ENCODE measurements at places on chromosomes 3 and 15.

- DNase-seq = no peak
Observed at GRCh38 chr3:165502707-165503106, 306.5 kb upstream of the SLITRK3 start.

- DNase-seq = no peak
Observed at GRCh38 chr15:49044002-49044401, 2.2 kb downstream of the SECISBP2L start.

- no peak for DNase-seq
Observed at GRCh38 chr15:46343196-46343935, 708.5 kb downstream of the SQOR start.

DNA sequence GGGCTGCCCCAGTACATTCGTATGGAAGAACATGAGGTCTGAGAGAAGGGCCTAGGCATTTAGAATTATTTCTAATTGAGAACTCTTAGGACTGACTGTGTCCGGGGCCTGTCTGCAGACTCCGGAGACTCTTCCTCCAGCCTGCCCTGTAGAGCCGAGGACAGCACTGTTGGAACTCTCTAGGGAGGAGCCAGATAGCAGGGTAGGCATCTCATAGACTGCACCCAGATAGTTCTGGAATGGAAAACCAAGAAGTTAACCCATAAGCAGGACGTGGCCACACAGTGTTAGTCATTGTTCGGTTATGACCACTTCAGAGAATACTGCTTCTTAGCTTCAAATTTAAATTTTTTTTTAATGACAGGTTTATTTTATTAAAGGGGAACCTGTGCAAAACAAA, 59.5 kb downstream of the SNRK start:
- DNase-seq = no peak

DNA sequence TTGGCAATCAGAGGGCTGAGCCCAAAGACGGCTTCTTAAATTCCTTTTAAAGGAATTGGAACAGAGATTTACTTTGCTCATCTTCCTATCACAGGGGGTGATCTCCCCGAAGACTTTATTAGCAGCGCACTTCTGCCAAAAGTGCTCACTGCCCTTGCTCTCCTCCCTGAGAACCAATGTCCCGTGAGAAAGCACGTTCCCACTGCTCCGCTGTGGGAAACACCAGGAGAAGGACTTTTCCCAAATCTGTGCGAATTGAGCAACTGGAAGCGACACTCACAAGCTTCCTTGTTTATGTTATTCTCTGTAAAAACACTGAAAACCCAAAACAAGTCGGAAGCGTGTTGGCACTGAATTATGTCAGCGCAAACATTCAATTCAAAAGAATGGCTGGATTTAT, 670.8 kb upstream of the NR2F2 start:
- no peak for DNase-seq

GRCh38 chr3:112569265-112569664, 7.4 kb downstream of the SLC35A5 start:
- no peak for DNase-seq

DNA sequence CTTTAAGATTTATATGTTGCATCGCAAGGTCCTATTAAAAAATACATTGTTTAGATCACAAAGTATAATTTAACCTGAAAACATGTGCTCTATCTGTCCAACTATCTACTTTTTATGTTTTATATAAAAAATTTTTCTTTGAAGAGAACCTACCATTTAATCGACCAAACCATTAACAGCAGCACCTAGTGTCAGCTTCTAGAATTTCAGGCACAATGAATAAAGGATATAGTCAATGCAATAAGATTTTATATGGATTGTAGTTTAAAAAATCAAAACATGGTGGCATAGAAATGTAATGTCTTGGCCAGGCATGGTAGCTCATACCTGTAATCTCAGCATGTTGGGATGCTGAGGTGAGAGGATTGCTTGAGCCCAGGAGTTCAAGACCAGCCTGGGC, 313.7 kb downstream of the GAP43 start:
- no peak for DNase-seq

DNA sequence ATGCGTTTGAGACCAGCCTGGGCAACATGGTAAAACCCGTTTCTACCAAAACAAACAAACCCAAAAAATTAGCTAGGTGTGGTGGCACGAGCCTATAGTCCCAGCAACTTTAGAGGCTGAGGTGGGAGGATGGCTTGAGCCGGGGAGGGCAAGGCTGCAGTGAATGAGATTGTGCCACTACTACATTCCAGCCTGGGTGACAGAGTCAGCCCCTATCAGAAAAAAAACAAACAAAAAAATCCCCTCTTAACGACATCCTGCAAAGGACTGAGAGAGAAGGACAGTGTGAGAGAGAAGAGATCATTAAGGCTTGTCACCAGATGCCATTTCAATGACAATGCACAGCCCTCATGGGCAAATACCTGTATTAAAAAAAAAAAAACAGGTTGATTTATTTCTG, 266.7 kb upstream of the ATP10A start:
- no peak for DNase-seq

- no peak for DNase-seq
Observed at GRCh38 chr3:190644766-190645165, 130.9 kb downstream of the IL1RAP start.

- no peak for DNase-seq
Observed at GRCh38 chr3:172038798-172039435, 461 bp upstream of the FNDC3B start.

DNA sequence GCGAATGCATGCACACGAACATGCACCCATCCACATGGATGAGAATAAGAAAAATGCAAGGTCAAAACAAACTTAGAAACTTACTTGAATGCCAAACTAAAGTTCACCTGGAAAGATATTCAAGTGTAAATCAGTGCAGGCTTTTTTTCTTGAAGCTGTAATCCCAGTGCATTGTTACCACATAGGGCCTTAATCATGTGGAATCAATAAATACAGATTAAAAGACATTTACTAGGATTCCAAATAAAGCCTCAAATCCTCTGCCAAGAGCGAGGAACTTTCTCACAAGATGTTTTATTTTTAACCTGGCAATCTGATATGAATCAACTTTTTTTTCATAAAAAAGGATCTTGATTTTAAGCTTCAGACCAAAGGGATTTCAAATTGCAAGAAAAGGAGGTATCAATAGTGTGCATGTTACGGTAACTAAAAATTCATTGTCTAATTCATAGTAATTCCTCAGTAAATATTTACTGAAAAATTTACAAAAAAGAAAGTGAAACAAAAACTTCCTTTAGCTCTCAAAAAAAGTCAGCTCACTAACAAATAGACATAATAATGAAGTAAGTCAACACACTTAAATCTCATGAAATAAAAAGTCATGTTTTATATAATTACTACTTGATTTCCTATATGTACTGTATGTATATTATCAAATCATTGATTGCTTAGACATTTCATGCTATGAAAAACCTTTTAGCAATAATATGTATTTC, 978.6 kb downstream of the PLOD2 start:
- DNase-seq = no peak

- no peak for DNase-seq
Observed at GRCh38 chr3:128895843-128896697, 16.6 kb downstream of the ACAD9 start.

- DNase-seq = no peak
Observed at GRCh38 chr15:41952013-41952563, 20.3 kb downstream of the EHD4 start.

DNA sequence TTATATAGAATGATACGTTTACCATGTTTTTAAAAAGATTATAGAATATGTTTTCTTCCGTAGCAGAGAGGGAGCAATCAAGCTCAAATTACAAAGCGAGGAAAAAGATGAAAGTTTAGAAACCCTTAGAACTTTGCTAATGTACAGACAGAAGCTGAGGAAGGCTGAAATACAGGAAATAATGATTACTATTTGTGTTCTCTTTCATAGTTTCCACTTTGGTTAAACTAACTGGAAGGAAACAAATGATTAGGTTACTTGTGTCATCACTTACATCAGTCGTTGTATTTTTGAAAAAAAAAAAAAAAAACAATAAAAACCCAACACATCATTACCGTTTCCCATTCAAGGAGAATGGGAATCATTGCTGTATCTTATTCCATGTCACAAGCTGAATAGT, 337.8 kb upstream of the CBLB start:
- DNase-seq = no peak

DNA sequence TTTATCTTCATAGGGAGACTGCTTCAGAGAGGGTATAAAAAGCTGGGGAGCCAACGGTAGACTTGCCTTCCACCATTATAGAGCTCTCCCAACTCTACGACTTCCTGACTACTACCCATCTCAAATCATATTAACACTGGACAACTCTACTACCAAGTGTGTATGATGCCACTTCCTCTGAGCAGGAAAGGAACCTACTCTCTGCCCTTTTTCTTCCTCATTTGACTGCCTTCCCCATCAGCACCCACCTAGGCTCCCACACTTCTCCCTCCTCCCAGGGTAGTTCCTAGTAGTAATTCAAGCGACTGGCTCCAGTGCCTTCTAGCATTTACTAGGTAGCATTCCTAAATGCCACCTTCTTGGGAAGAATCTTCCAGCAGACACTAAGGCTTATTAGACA, 24.5 kb upstream of the TBL1XR1 start:
- no peak for DNase-seq

- DNase-seq = peak; percentile 69
Observed at GRCh38 chr15:76345880-76346668, 9.5 kb downstream of the ISL2 start.

GRCh38 chr3:183613366-183614285, 21.8 kb upstream of the KLHL24 start:
- DNase-seq = no peak

GRCh38 chr15:90851940-90852339, 16.4 kb upstream of the FURIN start:
- DNase-seq = no peak

DNA sequence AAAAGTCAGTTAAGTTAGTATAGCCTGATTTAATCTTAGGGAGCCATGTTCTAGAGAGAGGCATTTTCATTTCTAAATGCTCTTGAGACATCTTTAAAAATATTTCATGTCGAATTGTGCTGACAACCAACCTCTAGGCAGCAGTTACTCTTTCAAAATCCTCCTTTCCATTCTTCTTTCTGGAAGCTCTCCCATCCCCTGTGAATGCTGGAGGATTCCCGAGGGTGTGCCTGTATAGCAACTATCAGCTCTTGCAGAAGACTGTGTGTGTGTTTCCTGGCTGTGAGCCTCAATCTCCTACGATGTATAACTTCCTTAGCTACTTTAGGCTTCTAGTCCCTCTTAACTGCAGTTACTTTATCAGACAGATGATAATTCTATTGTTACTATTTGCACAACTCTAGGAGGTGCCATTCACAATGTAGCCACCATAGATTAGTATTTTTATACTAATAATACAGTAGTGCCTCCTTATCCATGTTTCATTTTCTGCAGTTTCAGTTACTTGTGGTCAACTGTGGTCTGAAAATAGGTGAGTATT, 250.3 kb downstream of the EDEM1 start:
- DNase-seq = no peak

All from B cell (primary cell).